ENCODE measurements at places on chromosomes 2 and 18. TPM values are rescaled to one million over a fixed set of nuclear protein-coding genes. Genes with fewer than 3 reads are reported as not detected.

- H3K4me3 ChIP-seq = no peak overlapping the region
- no peak for DNase-seq
- no peak overlapping the region for H3K27ac ChIP-seq
- H3K36me3 ChIP-seq = no peaks in the 10 kb centered on the region
- H3K4me1 ChIP-seq = no peaks in the 10 kb centered on the region
These were observed 528.9 kb downstream of the TMX3 start for GRCh38 chr18:68186039-68186438.

- peaks cover 2% of the 10 kb centered on the region for H3K36me3 ChIP-seq
- no peaks in the 10 kb centered on the region for H3K27me3 ChIP-seq
- H3K27ac ChIP-seq = no peak overlapping the region
- H3K4me1 ChIP-seq = peaks cover 8% of the 10 kb centered on the region
- no peak overlapping the region for H3K4me3 ChIP-seq
These were observed 278.4 kb downstream of the PRKCE start for GRCh38 chr2:45929674-45930395.

DNA sequence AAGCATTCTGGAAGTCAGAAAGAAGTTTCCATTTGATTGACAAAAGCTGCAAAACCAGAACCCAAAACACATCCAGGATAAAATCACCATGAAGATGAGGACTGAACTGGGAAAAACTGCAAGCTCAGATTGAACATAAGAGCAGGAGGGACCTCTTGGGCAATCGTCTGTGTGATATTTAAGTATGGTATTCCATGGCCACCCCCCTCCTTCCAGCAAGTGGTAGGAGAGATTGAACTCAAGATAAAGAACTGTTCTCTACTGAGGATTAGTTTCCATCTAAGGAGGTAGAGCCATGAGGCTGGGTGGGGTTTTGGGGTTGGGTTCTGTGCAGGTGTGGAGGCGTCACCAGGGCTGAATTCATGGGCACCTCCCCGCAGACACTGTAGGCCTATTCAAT lies 251.1 kb downstream of the NCKAP5 start:
- no peaks in the 10 kb centered on the region for H3K36me3 ChIP-seq
- H3K4me1 ChIP-seq = no peaks in the 10 kb centered on the region
- H3K27ac ChIP-seq = no peak overlapping the region
- H3K4me3 ChIP-seq = no peak overlapping the region
- no peak for DNase-seq

Gene NR4A2
- 14.8 TPM for total RNA-seq

GRCh38 chr18:43587538-43588153 lies 310.4 kb upstream of the SYT4 start:
- H3K36me3 ChIP-seq = no peaks in the 10 kb centered on the region
- no peak overlapping the region for H3K4me3 ChIP-seq
- no peak for DNase-seq
- no peaks in the 10 kb centered on the region for H3K27me3 ChIP-seq
- H3K27ac ChIP-seq = no peak overlapping the region
- no peaks in the 10 kb centered on the region for H3K4me1 ChIP-seq

Data from activated CD8-positive, alpha-beta memory T cell treated with anti-CD3 and anti-CD28 coated beads, Interleukin-2, amount 10 ng/mL, durations not matched to agents 7 days and 5 days (primary cell).